Neuronal stem cell (in vitro differentiated cells): ENCODE measurements at places on chromosomes 5 and 9.
A peak's percentile ranks its signal among the peaks of the same experiment; 100 is the strongest.

DNA sequence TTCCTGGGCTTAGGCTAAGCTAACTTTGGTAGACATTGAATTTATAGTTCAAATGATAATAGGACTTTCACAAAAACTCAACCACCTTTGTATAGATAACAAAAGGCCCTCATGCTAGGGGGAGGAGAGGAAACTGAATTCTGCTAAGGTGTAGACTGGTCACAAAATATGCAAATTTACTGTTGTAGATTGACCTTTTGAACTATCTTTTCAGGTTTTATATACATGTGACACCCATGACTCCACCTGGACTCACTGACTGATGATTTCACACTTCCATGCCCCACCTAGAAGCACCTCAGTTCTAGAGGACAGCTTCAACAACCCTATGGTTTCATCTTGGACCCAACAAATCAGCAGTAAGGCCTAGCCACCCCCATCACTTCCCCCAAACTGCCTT lies 165.7 kb downstream of the CEMIP2 start:
- DNase-seq, result no peak

DNA sequence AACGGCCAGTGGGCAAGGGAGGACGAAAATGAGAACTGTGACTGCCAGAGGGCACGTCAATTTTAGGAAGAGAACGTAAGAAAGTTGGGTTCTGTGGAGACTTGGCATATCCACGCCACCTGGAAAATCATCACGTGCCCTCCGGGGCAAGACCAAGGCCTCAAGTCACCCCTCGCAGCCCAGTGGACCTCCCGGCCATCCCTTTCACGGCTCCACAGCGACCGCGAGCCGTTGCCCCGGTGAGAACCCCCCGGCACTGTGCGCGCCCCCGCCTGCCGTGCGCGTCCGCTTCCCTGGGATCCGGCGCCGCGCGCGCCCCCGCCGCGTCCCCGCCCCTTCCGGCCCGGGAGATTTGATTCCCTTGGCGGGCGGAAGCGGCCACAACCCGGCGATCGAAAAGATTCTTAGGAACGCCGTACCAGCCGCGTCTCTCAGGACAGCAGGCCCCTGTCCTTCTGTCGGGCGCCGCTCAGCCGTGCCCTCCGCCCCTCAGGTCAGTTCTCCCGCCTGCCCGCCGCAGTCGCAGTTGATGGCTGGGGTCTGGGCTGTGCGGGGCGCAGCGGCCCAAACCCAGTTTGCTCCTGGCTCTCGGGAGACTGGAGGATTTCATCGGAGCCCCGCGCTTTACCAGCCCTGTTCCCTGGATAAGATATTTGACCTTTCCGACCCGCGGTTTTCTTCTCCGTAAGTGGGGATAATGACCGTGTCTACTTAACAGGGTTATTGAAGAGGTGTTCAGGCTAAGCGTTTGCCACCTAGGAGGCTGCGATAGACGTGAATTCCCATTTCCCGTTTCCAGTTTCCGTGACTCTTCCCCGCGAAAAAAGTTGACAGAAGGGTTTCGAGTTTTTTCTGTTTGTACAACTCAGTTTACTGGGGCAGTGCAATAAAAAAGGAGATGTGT lies at the start of gene MELK:
Gene MELK (plus strand): TSS at position 381 of the 904 bp plus-strand sequence. CDS start 8,787 bp downstream, outside the sequence.
- DNase-seq, result peak; percentile 82

GRCh38 chr9:34994900-34995669 lies 5.5 kb downstream of the DNAJB5 start:
- no peak for DNase-seq

DNA sequence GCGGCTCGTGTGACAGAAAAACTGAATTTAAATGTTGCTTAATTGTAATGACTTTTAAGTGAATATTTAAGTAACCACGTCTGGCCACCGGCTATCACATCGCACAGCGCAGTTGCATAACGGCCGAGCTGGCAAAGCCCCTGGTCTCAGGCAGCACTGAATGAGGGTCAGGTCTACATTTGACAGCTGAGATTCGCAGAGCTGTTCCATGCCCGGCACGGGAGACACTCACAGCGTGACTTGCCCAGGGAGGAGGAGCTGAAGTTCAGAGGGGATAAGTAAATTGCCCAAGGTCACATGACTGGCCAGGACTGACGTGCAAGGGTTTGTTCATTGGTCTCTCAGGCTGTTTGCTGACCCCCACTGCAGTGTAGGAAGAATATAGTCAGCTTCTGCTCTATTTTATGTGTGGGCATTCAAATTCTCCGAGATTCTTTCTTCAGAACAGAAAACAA lies 17.4 kb upstream of the COL5A1 start:
- DNase-seq, result no peak

DNA sequence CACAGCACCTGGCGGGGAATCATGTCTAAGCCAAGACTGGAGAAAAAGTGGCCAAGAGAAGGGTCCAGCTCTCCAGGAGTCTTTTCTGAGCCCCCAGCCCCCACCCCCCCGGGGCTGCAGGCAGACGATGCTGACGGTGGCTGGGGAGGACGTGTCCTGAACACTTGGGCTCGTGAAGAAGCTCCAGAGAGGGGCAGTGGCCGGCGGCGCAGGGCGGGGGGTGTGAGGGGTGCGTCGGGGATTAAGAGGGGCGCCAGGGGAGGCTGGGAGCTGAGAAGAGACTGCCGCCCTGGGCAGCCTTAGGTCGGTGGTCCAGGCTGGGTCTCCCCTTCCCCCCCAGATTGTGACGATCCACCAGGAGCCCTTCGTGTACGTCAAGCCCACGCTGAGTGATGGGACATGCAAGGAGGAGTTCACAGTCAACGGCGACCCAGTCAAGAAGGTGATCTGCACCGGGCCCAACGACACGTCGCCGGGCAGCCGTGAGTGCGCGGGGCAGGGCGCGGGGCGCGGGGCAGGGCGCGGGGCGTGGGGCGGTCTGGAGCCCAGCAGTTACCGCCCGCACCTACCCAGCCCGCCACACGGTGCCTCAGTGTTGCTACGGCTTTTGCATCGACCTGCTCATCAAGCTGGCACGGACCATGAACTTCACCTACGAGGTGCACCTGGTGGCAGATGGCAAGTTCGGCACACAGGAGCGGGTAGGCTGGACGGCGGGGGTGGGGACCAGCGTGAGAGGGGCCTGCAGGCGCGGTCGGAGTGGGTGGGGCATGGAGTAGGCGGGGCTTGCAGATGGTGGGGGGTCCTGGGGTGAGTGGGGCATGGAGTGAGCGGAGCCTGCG lies 8.9 kb downstream of the LRRC26 start:
- no peak for DNase-seq

DNA sequence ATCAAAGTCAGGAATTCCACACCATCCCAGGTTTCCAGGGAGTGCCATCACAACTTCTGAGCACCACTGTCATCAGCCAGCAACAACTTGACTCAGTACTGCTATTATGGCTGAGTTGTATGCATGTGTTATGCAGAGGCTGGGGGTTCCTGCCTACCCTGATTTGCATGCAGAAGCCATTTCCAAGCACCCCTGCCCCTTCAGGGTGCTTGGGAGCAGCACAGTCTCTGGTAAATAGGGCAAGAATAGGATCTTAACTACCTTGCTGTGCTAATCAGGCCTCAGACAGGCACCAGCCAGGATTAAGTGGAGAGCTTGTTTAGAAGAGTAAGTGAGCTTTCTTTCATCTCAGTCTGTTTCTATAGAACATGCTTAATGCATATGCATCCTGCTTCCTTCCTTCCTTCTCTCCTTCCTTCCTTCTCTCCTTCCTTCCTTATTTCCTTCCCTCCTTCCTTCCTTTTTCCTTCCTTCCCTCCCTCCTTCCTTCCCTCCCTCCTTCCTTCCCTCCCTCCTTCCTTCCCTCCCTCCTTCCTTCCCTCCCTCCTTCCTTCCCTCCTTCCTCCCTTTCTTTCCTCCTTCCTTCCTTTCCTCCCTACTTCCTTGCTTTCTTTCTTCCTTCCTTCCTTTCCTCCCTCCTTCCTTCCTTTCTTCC lies 175.7 kb downstream of the FRMD3 start:
- no peak for DNase-seq

- no peak for DNase-seq
Observed at GRCh38 chr9:8633784-8634183, 834.2 kb upstream of the DMAC1 start.

DNA sequence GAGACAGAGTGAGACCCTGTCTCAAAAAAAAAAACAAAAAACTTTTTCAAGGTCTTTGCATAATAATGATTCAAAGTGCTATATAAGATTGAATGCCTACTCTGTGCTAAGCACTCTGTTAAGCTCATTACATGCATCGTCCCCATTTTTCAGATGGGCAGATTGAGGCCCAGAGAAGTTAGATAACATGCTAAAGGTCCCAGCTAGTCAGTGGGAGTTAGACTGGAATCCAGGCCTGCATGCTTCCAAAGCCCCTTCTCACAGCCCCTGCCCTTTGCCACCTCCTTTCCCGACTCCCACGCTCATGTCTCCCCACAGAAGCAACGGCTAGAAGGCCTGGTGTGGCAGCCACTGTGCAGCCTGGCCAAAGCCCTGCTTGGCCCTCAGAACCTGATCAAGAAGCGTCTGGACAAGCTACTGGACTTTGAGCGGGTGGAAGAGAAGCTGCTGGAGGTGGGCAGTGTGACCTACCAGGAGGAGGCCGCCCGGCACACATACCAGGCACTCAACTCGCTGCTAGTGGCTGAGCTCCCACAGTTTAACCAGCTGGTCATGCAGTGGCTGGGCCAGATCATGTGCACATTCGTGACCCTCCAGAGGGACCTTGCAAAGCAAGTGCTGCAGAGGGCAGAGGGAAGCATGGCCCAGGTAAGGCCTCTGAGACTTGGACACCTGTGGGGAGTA lies 40.3 kb downstream of the ARHGEF37 start:
- DNase-seq, result no peak

GRCh38 chr9:90024823-90025222 lies 420.0 kb downstream of the GADD45G start:
- DNase-seq, result no peak

DNA sequence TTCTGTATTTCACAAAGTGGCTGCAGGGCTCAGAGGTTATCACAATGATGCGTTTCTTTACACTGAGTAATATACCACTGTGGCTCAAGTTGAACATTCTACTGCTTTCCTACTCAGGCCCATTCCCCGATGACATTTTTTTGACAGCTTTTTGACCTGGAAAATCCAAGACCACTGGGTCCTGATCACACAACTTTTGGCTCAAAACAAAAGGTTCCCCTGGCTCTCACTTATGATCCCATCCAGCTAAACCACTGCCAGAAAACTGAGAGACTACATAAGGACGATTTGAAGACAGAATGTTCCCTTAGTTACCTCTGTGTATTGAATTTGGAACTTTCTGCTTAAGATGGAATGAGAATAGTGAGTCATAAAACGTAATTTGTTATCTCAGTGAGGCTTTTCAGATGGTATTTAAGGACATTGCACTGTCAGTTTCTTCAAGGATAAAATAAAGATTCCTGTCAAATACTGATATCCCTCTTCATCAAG lies 78.0 kb upstream of the FBXL7 start:
- DNase-seq, result no peak

- DNase-seq, result no peak
Observed at GRCh38 chr5:174571662-174572397, 152.6 kb upstream of the MSX2 start.

DNA sequence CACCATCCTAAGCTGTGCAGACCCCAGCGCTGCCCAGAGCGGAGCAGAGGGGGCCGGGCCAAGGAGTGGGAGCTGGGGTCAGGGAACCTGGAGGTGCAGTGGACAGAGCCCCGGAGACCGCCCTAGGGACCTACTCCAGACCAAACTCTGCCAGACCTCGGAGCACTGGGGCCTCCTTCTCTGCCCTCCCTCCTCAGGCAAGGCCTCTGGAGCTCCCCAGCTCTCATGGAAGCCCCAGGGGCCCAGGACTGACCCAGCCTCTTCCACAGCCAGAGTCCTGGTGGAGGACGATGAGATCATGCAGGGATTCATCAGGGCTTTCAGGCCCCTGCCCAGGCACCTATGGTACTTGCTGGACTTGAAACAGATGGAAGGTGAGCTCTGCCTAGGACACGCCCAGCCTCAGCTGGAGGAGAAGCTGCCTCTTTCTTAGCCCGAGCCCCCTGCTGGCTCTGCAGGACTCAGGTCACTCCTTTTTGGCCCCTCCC lies 3.6 kb downstream of the PAEP start:
- no peak for DNase-seq

GRCh38 chr5:14935341-14935740 lies 63.8 kb upstream of the ANKH start:
- no peak for DNase-seq

DNA sequence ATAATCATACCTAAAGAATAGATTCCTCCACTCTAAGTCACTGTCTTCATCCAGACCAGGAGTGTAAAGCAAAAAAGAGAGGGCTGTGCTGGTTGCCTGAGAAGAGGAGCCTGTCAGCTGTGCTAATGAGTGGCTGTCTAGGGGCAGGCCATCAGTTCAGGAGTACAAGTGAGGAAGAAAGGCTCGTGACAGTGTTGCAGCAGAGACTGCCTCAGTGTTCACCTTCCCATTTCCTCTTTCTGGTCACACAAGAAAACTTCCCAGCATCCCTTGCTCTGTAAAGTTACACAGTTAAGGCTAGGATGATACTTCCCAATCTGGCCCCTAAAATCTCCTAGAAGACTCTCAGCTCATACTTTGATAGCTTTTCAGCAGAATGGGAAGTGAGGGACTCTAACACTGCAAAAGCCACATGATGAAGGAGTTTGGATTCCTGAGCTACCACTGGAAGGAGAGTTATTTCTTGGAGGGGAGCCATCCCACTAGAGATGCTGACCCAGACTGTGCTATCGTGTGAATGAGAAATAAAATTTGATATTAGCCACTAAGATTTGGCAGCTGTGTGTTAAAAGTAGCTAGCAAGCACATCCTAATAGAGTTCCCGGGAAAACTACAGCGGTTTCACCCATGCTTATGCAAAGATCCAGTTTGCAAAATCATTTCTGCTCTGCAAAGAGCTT lies 67.1 kb downstream of the ADAMTS12 start:
- DNase-seq, result no peak

DNA sequence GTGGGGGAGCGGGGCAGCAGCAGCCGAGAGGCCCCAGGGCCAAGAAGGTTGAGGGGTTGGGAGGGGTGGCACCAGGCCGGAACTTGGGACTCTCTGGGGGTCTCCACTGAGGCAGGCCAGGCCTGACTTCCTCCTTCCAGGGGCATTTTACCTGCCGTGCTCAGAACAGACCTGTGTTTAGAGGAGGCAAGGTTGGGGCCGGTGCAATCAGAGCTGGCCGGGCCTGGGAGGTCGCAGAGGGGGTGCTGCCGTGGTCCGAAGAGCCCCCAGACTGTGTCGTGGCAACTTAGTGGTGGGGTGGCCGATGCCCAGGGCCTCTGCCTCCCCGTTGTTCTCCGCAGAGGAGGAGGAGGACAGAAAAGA lies 21.8 kb downstream of the GLT6D1 start:
- DNase-seq, result no peak

- DNase-seq, result no peak
Observed at GRCh38 chr9:4826417-4827166, 33.8 kb downstream of the RCL1 start.

- no peak for DNase-seq
Observed at GRCh38 chr5:4855880-4856279, 284.2 kb upstream of the ADAMTS16 start.

DNA sequence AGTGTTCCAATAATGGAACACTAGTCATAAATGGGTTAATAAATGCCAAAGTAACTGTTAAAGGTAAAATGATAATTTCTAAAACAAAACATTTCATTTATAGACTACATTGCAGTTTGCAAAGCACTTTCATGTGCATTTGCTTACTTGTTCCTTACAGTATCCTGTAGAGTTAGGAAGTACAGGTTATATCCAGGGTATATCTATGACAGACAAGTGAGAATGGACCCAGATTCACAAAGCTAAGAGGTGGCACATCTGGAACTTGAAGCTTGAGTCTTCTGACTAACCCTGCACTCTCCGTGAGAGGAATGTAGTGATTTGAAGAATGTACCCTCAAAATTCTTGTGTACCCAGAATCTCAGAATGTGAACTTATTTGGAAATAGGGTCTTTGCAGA lies 121.4 kb downstream of the FER start:
- DNase-seq, result no peak
